ENCODE measurements at places on chromosomes 1 and 21.

- no peak for DNase-seq
These were observed 185.4 kb downstream of the ZSCAN20 start for GRCh38 chr1:33657833-33658232.

- no peak for DNase-seq
These were observed 105.4 kb downstream of the SPSB1 start for GRCh38 chr1:9397997-9398526.

- no peak for DNase-seq
These were observed 41.7 kb downstream of the ALPL start for GRCh38 chr1:21550866-21551475.

GRCh38 chr1:172661107-172661506, 2.2 kb downstream of the FASLG start:
- DNase-seq: no peak

DNA sequence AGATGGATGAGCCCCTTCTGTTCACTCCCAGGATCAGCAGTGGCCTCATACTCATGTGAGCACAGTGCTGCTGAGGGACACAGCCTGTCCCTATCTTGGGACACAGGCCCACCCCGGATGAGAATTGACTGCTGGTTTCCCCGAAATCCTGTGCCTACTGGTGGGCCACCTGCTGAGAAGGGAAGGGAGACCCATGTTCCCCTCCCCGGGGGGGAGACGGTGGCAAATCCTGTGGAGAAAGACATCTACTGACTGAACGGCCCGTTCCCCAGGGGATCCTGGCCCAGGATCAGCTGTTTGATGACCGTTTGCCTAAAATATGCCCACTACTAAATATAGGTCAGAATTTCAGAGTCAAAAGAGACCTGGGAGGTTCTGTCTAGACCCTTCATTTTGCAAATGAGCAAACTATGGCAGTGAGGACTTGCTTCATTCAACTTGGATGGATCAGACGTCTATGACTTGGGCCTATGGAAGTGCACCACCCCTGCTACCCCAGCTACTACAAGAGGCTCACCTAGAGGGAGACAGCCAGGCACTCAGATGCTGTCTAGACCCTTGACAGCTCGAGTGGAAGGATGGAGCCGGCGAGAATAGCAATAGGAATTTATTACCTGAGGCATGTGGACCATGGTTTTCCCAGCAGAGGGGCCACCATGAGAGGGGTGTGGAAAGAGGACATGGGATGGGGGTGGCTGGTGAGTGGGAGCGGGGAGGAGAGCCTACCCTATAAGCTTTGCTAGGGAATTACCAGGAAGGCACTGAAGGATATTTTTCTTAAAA, 15.6 kb upstream of the THEMIS2 start:
- DNase-seq: no peak

GRCh38 chr1:205477121-205477758, 21.4 kb upstream of the BLACAT1 start:
- DNase-seq: no peak

DNA sequence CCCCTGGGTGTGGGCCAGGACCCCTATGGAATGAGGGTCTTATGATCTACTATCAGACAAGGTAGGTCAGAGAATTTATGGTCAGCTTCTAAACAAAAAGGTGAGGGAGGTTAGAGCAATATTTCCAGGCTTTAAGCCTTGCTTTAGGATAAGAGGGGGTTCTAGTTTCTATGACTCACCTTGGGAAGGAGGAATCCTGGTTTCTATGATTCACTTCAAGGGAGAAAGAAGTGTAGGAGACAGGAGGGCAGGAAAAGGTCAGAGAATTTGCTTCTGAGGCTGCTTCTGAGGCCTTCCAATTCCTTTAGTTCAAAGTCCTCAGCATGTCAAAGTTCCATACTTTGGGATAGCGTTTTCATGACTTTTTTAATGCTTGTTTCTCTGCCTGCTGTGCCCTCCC, 35.2 kb downstream of the RGL1 start:
- DNase-seq: no peak

DNA sequence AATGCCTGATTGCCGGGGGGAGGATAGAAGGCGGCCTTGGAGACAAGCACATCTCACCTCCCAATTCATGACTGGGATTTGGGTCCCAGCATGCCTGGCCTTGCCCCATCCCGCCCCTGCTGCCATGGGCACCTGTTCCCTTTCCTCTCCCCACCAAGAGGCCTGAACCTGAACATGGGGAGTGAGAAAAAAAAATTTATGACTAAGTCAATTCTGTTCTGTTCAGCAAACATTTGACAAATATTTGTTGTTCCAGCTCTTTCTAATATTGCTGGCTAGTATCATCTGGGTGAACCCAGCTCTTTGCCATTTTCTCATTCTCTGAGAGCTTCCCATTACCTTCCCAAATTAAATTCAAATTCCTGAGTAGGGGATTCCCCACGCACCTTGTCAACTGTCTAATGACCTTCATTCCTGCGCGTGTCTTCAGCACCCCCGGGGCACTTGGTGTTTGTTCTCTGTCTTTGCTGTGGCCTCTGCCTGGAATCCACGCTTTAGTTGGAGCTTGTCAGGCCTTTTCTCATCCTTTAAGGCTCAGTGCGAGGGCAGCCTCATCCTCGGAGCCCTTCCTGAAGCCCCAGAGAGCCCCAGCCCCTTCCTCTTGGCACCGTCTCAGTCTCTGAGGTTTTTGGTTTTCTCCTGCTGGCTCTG, 42.8 kb downstream of the ARHGEF10L start:
- DNase-seq: no peak

Data from NCI-H774 (cell line).